ENCODE measurements at places on chromosomes 12 and 14.

DNA sequence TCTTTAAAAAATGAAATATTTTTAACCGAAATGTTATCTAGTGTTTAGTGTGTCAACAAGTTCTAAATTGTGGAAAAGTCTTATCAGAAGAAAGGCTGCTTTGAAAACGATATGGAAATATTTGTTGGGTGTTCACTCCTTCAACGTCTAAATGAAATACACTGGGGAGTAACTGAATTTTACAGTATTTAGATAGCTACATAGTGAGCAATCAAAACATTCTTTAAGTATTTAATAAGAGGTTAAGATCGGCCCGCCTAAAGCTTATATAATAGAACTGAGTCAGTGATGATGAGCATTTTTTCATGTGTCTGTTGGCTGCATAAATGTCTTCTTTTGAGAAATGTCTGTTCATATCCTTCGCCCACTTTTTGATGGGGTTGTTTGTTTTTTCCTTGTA lies 228.3 kb downstream of the RAD51B start:
- DNase-seq = no peak

- DNase-seq = no peak
Measured at GRCh38 chr12:13205809-13206559, 9.5 kb downstream of the EMP1 start.

- DNase-seq = no peak
Measured at GRCh38 chr14:61872452-61872851, 110.2 kb downstream of the SNAPC1 start.

GRCh38 chr12:96402061-96402460 lies 1.8 kb upstream of the CDK17 start:
- DNase-seq = no peak

DNA sequence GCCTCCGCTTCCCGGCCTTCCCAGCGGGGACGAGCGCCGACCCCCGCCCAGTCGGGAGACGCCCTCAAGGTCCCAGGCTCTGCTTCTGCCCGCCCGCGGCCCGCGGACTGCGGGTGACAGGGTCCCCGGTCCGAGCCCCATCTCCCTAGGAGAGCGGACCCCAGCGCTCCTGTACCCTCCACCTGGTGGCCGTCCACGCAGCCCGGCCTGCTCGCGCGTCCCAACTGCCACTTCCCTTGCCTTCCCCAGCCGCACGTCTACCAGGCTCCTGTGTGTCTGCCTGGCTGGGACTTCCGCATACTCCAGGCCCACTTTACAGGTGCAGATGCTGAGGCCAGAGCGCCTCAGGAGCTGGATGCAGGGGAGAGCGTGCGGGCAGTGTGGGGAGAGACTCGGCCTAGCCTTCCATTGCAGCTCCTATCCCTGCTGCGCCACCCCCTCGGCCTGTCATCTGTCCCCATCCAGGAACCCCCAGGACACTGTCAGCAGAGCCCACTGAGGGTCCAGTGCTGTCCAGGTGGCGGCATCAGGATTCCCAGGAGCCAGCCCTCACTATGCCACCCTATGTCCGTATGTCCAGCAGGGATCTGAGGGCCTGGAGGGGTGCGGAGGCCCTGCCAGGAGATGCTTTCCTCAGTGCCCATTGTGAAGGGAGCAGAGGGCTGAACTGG lies 8.0 kb upstream of the ANKRD9 start:
- DNase-seq = no peak

DNA sequence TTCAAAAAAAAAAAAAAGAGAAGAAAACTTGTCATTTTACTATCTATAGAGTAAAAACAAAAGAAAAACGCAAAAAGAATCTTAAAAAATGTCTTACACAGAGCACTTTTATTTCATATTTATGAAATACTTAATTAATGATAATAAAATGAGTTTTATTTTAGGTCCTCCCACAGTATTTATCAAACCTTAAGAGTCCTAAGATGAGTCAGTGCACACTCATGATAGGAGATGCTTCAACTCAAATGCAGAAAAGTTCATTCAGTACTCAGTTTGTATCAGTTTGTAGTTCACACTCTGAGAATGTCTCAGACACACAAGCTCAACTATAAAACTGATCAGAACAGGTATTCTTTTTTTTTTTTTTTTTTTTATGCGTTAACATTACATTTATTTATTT lies 41.7 kb downstream of the TRIM9 start:
- no peak for DNase-seq

DNA sequence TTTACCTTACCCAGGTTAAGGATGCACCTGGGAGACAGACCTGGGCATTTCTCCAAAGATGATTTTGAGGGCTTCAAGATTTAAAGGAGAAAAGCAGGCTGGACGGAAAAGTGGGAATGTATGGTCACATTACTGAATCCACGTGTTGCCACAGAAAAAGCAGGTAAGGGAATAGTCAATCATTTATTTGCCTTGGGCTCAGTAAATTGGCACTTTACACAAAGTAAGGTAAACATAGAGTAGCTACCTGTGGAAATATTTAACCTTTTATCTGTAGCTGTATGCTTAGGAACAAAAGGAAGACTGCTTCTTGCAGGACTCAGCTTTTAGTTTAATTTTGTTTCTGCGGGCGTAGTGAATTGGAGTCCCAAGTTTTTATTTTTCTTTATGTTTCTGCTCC lies 153.3 kb downstream of the SLCO1B3 start:
- no peak for DNase-seq

GRCh38 chr12:119673634-119674033 lies 5.7 kb downstream of the PRKAB1 start:
- no peak for DNase-seq

DNA sequence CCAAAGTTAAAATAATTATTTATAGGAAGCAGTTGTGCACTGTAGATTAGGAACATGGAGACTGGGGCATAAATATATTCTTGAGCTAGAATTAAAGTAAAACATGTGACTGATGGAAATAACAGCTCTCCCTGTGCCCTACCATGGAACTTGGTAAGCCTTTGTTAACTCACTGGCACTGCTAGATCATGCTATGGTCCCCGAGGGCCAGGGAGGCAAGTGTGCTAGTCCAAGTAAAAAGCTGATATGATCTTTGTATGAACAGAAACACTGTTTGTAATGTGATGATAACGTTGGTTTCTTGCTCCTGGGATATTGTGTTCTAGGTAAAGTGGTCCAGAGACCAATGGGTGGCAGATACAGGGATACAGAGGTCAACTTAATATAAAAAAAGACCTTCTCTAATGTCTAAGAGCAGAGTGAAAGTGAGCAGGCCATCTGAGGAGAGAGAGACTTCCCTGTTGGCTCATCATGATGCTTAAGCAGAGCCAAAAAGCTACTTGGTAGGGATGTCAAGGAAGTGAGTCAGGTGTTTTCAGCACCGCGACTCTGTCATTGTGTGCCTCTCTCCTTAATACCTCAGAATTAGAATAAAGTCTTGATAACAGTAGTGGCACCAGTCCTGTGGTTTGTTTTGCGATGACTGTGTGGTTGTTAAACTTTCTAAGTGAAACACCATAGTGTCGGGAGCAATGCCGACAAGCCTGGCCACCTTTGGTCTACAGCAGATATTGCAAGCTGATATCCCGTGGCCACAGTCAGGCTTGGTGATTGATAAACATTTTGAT lies 27.6 kb downstream of the BICD1 start:
- no peak for DNase-seq

- no peak for DNase-seq
Measured at GRCh38 chr12:42162965-42163364, 18.3 kb upstream of the GXYLT1 start.

- DNase-seq = no peak
Measured at GRCh38 chr12:99450036-99450630, 197.4 kb upstream of the GARIN6 start.

- no peak for DNase-seq
Measured at GRCh38 chr12:88630561-88630960, 50.3 kb upstream of the KITLG start.

DNA sequence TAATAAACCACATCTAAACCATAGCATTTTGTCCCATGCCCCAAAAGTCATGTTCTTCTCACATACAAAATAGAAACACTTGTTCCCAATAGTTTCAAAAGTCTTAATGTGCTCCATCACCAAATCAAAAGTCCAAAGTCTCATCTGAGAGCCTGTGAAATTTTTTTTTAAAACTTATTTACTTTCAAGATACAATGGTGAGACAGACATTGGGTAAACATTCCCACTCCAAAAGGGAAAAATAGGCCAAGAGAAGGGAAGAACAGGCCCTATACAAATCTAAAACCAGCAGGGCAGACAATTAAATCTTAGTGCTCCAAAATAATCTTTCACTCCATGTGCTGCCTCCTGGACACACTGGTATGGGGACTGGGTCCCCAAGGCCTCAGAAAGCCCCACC lies 84.4 kb upstream of the AMIGO2 start:
- no peak for DNase-seq

- DNase-seq = no peak
Measured at GRCh38 chr12:109542014-109542413, 31.3 kb downstream of the MMAB start.

DNA sequence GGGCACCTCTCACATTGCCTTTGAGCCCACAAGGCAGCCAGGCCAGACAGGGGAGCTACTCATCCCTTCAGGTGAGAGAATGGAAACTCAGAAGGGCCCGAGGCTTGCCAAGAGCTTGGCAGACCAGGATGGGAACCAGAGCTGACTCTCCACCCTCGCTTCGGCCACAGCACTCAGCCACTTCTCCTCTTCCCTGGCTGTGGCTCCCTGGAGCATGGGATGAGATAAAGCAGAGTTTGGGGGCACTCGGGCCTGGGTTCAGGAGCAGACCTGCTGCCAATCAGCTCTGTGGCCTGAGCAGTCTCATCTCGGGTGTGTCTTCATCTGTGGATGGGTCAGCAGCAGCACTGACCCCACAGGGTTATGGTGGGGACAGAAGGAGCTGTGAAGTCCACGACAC lies 20.0 kb upstream of the CCDC85C start:
- no peak for DNase-seq

DNA sequence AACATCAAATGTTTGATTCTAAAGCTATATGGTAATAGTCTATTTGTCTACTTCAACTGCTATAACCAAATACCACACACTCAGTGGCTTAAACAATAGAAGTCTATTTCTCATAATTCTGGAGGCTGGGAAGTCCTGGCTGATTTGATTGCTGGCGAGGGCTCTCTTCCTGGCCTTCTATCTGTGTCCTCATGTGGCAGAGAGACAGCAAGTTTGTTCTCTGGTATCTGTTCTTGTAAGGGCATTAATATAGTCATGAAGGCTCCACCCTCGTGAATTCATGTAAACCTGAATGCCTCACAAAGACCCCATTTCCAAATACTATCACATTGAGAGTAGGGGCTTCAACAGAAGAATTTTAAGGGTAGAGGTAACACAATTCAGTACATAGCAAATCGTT lies 34.1 kb downstream of the TRMT5 start:
- no peak for DNase-seq

DNA sequence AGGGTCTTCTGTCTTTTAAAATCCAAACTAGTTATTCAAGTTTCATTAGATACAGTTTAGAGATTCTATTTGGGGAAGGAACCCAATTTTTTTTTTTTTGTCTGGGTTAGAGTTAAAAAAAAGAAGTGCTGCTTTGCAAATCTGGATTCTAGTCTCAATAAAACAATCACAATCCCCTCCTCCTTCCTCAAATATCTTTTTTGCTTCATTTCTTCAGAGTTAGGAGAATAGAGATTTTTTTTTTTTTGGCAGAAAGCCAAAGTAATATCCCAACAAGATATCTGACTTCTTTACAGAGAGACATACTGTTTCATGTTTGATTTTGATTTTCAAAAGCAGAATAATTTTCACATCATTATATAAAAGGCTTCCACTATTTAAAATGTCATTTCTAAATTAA lies 201.9 kb downstream of the FOXN3 start:
- no peak for DNase-seq

DNA sequence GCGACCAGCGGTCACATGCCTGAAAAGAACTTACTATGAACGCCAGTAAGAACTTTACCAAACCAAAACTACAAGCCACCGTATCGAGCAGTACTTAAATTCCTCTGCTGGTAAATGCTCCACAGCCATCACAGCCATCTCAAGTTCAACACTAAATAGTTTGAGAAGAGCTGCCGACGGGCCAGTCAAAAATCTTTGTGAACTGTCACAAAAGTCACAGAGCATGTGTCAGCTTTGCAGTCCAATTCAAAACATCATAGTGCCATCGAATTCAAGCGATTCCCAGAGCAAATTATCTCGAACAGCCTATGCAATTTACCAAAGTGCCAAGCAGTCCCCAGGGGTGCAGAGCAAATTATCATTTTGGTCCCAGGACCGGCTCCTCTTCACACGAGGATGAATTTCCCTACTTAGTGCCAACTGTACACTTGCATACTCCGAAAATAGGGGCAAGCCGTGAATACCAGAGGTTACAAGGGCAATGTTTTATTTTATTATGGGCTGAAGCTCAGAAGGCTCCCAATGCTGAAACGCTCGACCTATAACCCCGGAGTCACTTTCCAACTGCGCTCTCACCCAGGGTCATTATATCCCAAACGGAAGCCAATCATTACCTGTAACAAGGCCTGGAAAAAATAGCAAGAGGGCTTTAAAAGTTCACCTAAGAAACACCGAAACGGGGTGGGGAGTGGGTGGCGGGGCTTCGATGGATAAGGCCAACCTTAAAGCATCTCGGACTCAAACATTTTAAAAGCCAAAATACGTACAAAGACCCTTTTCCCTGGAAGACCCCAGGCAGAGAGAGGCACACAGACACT lies 1.1 kb downstream of the LRP6 start:
- DNase-seq = no peak

GRCh38 chr12:15971211-15971610 lies 60.1 kb downstream of the DERA start:
- DNase-seq = no peak

DNA sequence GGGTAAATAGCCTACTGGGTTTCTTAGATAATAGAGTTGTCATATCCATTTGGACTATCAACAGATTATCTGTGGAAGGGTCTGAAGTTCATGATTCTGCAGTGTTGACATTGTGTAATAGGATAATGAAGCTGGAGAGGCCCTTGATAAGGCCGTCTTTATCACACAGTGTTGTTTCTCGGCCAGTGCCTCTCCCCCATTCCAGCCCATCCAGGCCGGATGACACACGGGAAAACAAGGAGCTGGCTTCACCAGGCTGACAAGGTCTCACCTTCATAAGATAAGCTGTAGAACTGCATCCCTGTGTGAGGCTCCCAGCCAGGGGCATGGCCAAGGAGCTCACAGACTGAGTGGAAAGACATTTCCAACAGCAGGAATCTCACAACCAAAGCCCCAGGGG lies 8.7 kb upstream of the EML1 start:
- no peak for DNase-seq

GRCh38 chr12:25617991-25618390 lies 64.9 kb upstream of the LMNTD1 start:
- DNase-seq = no peak
